SIG-M5 (cell line): ENCODE measurements at places on chromosomes 1 and 21.

DNA sequence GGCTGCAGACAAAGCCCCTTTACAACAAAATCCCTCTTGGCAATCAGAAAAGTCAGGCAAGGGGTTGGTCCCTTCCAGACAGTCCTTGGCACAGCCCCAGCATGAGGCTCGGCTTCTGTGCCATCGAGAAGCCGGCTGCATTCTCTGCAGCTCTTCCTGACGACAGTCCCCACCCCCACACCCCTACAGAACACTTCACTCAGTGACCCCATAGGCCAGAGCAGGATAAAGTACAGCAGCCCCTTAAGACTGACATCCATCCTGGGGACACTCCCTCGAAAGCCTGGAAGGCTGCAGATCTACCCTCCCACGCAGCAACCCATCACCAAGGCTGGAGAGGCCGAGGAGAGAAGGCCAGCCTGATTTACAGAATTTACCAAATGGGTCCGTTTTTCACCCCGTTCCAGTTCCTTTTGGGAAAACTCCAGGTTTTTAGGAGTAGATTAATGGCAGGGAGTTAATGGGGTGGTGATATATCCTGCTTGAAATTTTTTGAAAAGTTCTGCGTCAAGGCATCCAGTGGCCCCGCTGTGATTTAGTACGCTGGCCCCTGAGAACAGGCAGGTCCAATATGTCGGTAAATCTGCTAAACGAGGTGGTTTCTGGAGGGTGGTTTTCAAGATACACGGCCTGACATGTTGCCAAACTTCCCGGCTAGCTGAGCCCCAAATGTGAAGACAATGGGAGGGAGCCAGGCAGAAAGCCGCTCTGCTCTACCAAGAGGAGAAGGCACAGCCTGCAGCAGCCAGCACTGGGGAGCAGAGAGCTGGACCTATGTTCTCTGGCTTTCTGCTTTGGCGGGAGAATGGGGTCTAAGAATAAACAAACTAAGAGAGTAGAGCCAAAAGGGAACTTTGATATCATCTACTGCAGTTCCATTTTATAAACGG, 81.7 kb downstream of the SSBP3 start:
- DNase-seq, result no peak

DNA sequence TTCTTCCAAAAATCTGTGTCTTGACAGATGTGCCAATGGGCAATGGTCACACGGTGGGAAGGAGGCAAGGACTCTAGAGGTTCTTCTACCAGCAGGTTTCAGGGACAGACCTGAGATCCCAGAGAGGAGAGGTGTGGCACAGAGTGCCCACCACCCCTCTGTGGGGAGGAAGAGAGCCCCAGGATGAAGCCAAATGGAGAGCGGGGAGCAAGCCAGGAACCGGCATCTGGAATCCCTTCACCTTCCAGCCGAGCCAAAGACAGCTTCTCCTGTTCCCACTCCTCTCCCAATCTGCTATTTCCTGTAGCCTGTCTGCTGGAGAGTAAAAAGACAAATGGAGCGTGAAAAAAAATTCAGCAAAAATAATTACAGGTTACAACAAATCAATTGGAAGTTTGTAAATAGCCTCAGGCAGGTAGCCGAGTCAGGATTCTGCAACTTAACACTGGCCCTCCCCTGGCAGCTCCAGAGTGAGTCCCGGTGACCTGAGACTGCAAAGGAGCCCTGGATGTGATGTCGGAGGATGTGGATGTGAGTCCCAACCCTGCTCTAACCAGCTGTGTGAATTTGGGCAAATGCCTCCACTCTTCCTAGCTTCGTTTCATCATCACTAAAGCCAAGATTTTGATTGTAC, 45.4 kb upstream of the LRRN2 start:
- DNase-seq, result no peak

GRCh38 chr1:243320224-243320623, 64.4 kb downstream of the SDCCAG8 start:
- no peak for DNase-seq

GRCh38 chr1:36300526-36300925, 5.6 kb upstream of the SH3D21 start:
- DNase-seq, result no peak

- no peak for DNase-seq
These were observed 14.2 kb downstream of the AKNAD1 start for GRCh38 chr1:108842525-108843181.

DNA sequence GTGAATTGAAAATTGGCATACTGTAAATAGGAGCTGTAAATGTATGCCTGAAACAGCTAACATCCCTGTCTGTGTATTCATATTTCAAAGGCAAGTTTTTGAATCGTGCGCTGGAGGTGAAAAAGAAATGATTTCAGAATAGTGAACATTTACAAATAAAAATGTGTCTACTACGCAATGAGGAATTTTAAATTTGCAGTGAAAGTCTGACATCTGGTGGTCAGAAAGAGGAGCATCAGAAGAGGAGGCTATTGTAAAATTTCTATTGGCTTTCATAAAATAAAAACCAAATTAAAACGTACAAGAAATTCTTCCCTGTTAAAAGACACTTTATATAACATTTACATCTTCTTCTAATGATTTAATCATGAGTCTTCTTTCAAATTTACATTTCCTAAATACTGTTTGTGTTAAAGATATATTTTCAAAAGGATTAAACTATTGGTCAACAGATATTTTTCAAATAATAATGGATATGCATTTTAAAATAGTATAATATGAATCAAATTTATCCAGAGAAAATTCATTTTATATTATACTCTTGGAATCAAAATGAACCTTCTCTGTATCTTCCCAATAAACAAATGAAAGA, 113.7 kb upstream of the RRP15 start:
- DNase-seq, result no peak

GRCh38 chr1:231695439-231696255, 69.1 kb downstream of the DISC1 start:
- DNase-seq, result no peak

GRCh38 chr1:85660541-85660940, 47.7 kb downstream of the ZNHIT6 start:
- DNase-seq, result no peak

DNA sequence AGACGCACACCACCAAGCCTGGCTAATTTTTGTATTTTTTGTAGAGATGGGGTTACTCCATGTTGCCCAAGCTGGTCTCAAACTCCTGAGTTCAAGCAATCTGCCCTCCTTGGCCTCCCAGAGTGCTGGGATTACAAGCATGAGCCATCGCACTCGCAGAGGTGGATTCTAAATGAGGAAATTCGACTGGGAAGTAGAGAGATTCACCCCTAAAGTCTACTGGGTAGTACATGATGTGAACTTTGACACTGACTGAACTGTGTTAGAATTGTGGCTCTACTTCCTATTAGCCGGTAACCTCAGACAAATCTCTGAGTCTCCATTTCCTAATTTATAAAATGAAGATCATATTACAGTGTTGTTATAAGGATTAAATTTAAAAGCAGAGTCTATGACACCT, 276.0 kb upstream of the NR5A2 start:
- DNase-seq, result no peak

DNA sequence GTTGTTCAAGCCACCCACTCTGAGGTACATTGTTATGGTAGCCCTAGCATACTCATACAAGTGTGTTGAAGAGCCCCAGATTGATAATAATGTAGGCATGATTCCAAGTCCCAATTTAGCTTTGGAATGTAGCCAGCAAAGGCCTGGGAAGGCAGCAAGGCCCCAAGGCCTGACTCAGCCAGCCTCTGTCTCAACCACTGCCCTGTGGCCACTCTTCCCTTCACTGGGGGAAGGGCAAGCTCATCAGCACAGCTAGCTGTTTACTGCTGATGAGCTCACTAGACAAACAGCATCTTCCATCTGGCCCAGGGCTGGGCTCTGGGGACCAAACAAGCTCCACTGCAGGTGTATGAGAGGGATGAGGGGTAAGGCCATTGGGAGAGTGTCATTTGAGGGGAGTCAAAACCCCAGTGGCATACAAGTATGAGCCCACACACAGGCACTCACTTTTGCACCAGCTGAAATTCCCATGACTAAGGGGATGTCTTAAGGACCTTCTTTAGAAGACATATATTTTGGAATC, 2.2 kb upstream of the IRF6 start:
- DNase-seq, result no peak

DNA sequence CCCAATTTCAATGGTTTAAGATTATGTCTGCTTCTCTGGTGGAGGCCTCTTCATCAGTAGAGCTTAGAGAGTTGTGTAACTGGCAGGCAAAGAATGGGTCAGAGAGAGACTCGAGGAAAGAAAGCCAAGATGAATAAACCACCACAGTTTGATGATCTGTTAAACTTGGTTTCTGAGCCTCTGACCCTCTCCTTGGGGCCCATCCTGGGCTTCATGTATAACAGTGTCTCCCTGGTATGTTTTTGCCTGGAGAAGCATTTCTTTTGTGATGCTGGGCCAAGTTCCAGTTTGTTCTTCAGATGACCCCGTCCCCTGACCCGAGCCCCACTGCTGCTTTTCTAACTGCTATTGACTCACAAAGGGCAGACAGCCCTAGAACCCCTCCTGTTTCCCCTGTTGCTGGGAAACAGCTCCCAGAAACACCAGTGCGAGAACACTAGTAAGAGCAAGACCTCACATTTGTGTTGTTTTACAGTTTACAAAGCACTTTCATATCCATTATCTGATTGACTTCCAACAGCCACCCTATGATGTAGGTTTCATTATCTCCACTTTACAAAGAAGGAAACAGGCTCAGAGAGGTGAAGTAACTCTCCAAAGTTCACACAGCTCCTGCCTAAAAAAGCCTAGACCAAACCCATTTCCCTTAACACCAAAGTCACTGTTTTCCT, 9.0 kb downstream of the CD2 start:
- DNase-seq, result no peak

GRCh38 chr1:28190337-28190979, 14.0 kb upstream of the PTAFR start:
- no peak for DNase-seq

- no peak for DNase-seq
These were observed 59.5 kb upstream of the LAMC2 start for GRCh38 chr1:183126528-183126927.
